Fibroblast of upper back skin (primary cell): ENCODE measurements at places on chromosomes 3 and 15.

DNA sequence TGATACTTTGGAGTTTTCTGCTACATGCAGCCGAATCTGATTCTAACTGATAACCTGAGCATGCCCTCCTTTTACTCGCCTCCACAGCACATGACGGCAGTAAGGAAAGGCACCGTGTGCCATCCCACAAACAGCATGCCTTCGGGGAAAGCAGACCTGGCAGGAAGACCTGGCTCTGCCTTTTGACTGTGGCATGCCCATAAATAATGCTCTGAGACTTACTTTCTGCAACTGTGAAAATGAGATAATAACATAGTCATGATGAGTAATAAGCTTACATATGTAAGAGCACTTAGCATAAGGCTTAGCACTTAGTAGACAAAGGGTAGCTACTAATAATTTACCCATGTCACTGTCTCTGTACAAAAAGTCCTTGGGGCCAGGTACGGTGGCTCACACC, 32.9 kb downstream of the MTHFS start:
- peak; percentile 19 for DNase-seq

- DNase-seq: peak; percentile 57
These were observed 105.7 kb downstream of the LRTM1 start for GRCh38 chr3:54822206-54822605.

DNA sequence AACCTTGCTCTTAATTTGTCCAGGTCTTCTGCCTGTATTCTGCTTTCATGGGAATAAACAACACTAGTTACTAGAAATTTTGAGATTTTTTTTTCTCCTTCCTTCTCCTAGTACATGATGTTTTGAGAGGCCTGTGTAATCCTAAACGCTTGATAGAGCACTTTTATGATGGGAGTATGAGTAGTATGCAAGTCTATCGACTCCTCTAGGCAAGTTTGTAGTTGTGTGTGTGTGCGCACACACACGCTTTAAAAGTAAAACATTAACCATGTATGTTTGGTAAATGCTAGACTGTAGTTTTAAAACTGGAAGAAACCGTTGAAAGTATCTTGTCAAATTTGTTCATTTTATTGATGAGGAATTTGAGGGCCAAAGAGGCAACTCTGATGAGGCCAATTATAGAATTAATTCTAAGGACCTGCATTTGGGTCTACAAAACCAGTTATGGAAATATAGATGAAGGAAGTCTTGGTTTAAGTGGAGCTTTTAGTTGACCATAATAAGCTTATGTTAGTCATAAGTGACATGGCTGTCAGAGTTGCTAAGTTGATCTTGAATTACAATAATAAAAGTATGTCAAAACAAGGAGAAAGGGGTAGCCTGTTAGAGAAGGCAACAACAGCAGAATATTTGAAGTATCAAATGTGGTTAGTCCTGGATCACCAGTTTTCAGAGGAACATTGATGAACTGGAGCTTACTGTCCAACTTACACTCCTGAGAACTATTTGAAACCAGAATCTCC, 47.1 kb downstream of the AKAP13 start:
- DNase-seq: no peak

DNA sequence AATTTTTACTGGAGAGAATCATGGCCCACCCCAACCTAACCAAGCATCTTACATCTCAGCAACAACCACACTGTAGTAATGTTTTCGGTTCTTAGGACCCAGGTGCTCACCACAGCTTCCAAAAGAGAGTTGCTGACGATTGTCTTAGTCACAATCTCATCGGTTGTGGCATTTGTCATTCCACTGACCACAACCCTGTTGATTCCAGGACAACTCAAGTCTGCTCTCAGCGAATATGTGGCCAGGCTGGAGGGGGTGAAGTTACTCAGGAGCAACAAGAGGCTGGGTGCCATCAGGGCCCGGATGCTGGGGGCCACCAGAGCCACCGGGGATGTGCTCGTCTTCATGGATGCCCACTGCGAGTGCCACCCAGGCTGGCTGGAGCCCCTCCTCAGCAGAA, 25.9 kb downstream of the GALNT15 start:
- peak; percentile 32 for DNase-seq

DNA sequence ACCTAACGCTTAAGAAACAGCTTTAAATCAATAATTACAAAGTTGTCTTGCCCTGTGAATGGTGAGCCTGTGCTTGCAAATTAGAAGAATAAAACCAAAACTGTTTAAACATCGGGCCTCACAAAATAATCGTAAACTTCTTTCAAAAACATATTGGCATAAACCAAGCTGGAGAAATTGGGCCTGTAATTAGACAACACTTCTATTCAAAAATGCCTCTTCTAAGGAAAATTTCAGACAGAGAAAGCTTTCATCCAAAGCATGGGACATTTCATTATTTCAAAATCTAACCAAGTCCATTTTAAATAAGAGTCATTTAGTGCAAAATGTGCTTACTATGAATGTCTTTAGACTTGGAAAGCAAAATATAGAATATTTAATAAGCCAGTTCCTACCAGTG, 35.5 kb upstream of the GNB4 start:
- no peak for DNase-seq

DNA sequence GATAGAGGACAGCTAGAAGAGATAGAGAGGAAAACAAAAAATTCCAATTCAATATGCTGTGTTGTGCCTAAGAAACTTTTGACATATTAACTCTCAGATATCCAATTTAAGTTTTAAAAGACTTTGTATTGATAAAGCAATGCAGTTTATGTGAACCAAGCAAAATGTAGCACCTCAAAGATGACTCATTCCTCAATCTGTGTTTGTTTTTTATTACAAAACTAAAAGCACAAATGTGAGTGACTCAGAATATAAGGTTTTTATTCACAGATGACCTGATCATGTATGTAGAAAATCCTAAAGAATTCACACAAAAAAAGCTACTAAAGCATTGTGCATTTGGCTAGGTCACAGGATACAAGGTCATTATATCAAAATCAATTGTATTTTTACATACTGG, 11.1 kb downstream of the HCLS1 start:
- no peak for DNase-seq

DNA sequence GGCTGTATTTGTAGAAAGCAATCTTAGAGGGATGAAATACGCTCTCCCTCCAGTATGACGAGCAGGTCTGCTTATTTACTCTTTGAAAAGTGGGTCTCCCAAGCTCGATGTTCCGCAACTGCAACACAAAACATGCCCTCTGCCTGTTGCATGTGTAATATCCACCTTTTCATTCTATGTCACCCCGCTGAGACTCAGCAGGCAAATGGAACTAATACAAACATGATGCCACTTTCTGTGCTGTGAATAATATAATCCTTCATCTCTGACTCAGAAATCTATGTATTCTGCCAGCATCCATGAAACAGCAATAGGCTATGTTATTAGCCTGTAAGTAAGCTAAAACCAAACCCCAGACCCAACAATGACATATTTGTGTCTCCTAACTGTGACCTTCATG, 200.8 kb upstream of the TMCO5A start:
- DNase-seq: peak; percentile 48

- DNase-seq: peak; percentile 25
These were observed 71.4 kb downstream of the C3orf80 start for GRCh38 chr3:160296591-160296990.

- DNase-seq: no peak
These were observed 271.0 kb upstream of the ZPLD1 start for GRCh38 chr3:102163818-102164154.

DNA sequence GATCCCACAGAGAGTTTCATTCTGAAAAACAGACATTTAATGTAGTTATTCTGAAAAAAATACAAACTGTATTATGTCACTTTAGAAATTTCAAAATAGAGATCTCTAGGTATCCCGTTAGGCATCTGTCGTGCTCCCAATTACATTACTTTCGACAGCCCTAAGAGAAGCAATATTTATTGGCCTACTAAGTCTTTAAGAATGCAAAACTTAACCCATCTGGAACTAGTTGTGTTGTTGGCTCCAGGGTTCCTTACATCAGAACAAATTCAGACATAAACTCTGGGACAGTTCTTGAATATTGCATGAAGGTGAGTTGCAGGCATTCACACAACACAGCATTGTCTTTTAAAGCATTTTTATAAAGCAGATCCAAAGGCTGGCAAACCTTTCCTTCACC, 498.4 kb downstream of the FHIT start:
- peak; percentile 91 for DNase-seq

DNA sequence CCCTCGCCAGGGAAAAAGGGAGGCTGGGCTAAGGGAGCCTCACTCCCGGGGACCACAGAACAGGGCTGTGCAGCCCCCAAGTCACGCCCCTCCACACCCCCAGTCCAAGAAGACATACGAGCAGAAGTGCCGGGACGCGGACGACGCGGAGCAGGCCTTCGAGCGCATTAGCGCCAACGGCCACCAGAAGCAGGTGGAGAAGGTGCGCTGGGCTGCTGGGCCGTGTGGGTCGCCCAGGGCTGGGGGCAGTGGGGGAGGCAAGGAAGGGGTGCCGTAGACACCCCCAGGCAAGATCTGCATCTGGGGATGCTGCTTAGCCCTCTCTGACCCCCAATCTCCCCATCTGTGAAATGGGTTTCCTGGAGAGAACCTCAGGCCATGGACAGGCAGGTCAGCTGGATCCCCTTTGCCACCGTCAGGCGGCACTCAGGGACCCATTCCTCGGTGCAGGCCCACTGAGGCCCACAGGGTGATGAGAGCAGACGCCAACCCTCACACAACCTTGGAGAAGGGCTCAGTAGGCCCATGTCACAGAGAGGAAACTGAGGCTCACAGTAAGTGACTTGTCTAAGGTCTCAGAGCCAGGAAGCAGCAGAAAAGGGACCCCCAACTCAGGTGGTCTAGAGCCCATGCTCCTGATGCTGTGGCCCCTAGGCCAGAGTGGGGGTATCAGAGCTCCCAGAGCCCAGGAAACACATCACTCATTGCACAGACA, 33.7 kb downstream of the PSTPIP1 start:
- DNase-seq: no peak
